ENCODE measurements at places on chromosomes 5 and 9.

GRCh38 chr5:103502662-103503061 lies 59.9 kb downstream of the NUDT12 start:
- DNase-seq: no peak

GRCh38 chr5:119478781-119479180 lies 26.5 kb downstream of the HSD17B4 start:
- DNase-seq: no peak

DNA sequence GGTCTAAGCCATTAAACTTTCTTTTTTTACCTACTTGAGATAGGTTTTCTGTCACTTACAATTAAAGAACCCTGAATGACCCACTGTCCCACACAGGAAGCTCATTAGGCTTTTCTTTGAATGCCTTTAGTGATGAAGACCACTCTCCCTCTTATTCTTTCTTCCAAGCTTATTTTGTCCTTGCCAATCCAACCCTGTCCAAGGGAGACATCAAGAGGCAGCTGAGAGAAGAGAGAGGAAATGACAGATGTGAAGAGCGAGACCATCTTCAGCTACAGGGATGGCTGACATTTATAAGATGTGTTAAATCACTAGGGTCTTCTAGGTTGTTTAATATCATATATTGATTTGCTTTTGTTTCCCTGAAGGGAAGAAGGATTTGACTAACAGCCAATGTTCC lies 133.5 kb downstream of the FAM114A2 start:
- DNase-seq: no peak

DNA sequence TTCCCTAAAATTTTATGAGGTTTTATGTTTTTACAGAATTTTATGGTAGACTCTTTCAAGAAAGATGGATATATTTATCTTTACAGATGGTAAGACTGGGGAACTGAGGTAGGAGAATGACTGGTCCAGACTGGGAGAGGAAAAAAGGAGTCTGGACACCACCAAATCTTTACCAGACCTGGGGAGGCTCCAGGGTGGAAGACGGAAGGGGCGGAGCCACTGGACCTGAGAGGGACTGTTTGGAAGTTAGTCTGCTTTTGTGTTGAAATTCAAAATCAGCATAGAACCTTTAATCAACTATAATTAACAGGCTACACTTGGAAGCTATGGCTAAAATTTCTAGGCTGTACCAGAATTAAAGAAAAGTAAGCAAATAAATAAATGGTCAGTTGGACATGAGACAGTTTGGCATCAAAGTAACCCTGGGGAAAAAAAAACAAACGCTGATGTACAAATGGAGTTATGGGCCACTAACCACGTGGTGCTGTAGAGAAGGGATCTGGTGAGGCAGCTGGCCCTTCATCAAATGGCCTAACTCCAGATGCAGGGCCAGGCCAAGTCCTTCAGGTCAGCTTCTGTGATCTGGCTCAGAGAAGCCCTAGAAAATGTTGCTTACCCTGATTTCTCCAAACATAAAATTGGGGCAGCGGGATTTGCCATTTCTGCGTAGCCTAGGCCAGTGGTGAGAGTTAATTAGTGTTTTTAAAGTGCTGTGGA lies 155.1 kb downstream of the ARSB start:
- no peak for DNase-seq

DNA sequence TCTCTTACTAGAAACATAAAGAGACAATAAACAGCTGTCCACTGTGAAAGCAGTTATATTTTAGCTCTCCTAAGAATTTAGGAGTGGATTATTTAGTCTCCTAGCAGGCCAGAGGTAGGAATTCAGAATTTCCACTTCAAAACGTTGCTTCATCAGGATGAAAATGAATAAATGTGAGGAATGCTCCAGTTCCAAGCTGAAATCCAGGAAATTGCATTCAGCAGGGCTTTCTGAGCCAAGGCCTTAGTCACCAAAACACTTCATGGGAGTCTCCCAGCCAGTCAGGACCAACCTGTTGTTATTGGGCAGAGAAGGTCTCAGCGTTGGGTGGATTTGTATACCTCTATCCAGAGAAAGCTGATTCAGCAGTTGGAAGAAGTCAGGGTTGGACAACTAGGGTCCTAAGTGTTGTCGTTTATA lies 1040.3 kb downstream of the TLE1 start:
- no peak for DNase-seq

DNA sequence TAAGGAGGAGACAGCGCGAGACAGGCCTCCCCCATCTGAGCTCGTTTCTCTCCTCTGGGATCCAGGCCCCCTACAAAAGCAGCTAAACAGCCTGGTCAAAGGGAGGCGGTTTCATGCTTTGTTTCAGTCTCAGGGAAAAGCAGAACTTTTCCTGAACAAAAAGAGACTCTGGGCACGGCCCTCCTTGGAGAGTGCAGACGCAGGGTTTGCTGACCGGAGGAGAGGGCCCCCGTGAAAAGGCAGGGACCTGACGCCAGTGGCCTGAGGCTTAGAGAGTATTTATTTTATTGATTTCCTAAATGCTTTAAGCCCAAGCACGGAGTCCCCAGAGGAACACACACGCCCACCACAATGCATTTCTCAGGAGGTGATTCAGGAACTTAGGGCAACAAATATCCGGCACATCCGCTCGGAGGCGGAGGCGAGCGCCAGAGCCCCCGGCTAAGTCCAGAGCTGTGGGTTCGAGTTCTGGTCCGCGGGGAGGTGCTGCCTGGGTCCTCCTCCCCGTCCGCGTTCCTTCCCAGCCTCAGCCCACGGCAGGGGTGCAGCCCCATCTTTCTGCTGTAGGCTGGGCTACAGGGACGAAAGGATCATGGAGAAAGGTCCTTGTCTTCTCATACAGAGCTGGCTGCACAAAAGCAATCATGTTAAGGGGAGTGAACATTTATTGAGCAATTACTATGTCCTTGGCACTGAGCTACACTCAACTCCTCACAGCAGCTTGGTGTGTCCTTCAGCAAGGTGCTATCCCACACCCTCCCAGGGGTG lies 40.0 kb downstream of the PTGES start:
- DNase-seq: peak; percentile 41

GRCh38 chr5:118791926-118792734 lies 196.2 kb downstream of the DTWD2 start:
- no peak for DNase-seq

GRCh38 chr5:94329115-94329514 lies 289.3 kb downstream of the KIAA0825 start:
- no peak for DNase-seq

DNA sequence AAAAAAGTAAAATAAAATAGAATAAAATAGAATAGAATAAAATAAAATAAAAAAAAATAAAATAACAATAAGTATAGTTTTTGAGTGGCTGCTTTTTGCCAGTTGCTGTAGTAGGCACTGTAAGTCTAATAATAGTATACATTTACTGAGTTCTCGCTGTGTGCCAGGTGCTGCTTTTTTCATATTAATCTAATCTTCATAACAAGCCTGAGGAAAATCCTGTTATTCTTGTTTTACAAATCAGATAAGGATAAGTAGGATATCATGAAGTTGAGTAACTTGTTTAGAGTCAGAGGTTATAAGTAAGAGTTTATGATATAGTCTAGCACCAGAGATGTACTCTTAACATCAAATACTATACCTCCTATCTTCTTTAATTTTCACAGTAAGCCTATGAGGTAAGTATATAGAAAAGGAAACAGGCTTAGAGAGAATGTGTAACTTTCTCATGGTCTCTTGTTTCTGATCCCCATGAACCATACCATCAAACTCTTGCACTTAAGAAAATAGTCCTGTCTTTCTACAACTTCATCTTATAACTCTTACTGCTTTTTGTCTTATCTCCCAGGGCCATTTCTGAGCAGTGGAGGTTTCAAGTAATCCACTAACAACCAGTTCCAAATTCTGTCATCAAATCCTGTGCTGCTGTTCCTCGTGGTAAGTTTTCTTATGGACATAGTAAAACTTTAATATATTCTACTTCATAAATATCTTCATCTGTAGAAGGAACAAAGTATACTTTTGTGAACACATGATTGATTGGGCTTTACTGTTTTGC lies 18.7 kb downstream of the RMI1 start:
- DNase-seq: no peak

- DNase-seq: no peak
These were observed 197.2 kb upstream of the PAPPA start for GRCh38 chr9:115956371-115956770.

- DNase-seq: peak; percentile 59
These were observed 11.4 kb downstream of the MTAP start for GRCh38 chr9:21813575-21814473.

DNA sequence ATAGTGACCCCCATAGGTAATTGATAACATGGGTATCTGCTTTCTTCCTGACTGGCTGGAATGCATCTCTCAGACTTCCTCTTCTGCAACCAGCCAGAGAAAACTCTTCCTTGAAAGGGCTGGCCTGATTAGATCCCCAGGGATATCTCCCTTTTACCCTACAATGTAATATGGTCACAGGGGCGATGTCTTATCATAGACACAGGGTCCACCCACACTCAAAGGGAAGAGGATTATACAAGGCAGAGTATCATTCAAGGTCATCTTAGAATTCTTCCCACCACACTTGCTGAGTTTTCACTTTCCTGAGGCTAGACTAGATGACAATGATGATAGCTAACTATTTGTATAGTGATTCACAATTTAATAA lies 33.2 kb downstream of the TTLL11 start:
- no peak for DNase-seq

DNA sequence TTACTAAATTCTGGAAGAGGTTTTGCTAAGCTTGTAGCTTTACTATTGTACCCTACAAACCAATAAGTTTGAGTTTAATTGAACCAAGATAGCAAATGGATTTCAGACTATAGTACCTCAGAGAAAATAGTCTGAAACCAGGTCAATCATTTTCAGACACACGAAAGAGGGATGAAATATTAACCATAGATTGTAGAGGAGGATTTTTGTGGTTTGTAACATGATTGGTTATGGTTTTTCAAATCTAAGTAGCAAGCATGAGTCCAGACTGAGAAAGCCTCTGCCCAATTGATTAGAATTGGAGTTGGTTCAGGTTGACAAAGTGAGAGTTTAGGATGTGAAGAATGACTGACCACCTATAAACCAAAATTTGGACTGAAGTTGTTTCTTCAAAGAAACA lies 562.7 kb upstream of the DMAC1 start:
- no peak for DNase-seq

DNA sequence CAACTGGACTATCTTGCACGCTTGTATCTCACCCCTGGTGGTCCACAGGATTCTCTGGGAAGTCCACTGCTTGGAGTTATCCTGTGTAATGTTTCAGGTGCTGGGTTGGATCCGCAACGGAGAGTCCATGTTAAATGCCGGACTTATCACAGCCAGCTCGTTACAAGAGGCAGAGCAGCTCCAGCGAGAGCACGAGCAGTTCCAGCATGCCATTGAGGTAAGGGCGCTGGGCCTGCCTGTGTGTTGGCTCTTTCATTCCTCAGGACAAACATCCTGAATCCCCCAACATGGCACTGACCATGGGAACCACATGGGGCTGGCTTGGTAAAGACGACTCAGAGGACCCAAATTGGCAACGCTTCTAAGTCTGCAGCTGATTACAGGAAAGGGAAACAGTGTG lies 214.8 kb upstream of the OTULINL start:
- no peak for DNase-seq

- no peak for DNase-seq
These were observed 10.5 kb upstream of the SCAI start for GRCh38 chr9:125153712-125154367.

DNA sequence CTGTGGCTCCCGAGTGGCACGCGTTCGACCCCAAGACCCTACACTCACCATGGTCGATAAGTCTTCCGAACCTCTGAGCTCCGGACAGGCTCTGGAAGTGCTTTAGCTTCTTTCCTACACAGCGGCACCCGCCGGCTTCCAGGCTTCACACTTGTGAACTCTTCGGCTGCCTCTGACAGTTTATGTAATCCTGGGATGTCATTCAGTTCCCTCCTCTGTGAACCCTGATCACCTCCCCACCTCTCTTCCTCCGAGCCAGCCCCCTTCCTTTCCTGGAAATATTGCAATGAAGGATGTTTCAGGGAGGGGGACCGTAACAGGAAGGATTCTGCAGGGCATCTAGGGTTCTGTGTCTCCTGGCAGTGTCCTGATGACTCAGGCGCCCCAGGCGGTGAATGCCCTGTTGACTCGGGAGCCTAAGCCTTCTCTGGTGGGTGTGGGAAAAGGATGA lies at the start of gene CD14:
TSS of gene CD14 (minus strand) at position 155 of the 451 bp plus-strand sequence. CDS start at position 51, 104 bp downstream.
- no peak for DNase-seq

DNA sequence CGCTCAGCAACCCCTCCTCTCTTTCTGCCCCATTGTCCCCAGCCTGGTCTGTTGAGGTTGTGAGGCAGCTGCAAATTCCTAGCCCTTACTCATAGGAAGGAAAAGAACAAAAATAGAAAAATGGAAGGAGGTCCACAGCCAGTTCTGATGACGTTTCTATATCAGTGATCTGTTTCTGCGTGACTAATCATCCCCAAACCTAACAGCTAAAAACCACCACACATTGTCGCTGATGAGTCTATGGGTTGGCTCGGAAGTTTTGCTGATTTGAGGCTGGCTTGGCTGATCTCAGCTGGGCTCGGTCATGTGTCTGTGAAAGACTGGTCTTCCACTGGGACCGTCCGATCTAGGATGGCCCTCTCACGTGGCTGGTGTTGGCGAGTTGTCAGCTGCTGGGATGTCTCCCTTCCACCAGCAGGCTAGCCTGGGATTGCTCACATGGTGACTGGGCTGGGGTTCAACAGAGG lies 200.6 kb upstream of the ZNF618 start:
- no peak for DNase-seq

DNA sequence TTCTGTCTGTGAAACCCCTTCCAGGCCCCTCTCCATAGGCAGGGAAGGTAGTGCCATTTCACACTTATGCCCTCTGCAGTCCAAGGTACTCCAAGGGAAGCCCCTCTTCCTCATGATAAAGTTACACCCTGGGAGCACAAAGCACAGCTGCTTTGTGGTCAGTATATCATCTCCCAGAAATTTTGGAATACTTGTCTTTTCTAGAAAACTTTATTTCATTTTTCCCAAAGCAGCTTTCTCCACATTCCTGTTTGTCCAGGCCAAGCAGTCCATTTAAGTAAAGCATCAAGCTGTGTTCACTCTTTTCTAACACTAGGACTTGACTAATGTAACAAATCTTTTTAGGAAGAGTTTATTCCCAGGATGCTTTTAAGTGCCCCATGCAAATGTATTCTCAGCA lies 371.8 kb upstream of the RGMB start:
- no peak for DNase-seq

DNA sequence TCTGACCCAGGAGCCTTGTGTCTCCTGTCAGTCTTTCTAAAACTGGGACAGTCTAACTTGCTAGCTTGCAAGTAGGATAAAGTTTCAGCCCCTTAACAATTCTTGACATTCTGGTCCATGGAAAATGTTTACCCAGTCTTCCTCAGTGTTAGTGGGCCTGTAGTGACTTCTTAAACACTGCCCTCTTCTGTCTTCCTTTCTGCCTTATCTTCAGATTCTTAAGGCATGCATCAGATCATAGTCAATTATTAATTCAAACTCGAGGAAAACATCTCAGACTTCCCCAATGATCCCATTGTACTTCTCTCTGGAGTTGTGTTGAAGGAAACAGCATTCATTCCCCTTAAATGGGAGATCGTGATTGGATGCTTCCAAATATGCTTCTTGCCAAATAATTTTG lies 1199.8 kb downstream of the DTWD2 start:
- DNase-seq: no peak

- no peak for DNase-seq
These were observed 9.7 kb upstream of the ORM1 start for GRCh38 chr9:114313186-114313585.

Measured in stimulated activated CD8-positive, alpha-beta memory T cell treated with anti-CD3 and anti-CD28 coated beads, Interleukin-4, amount 100 ng/mL, for 48 hours (primary cell).